Lower leg skin (tissue), 4 donors: ENCODE measurements at places on chromosomes 3 and 15. TPM values are rescaled to one million over a fixed set of nuclear protein-coding genes. Genes with fewer than 3 reads are reported as not detected.

GRCh38 chr15:58484791-58485600 lies 53.2 kb downstream of the LIPC start:
- no peak for DNase-seq

- no peak for DNase-seq
Measured at GRCh38 chr15:36108541-36108940, 470.9 kb upstream of the CDIN1 start.

The SH2D7 gene
- not detected for total RNA-seq

- no peak for DNase-seq
Measured at GRCh38 chr3:13682331-13683013, 133.5 kb downstream of the FBLN2 start.

- DNase-seq, result no peak
Measured at GRCh38 chr3:156620901-156621300, 53.5 kb upstream of the TIPARP start.

- DNase-seq, result no peak
Measured at GRCh38 chr15:59948924-59949613, 55.0 kb upstream of the FOXB1 start.

DNA sequence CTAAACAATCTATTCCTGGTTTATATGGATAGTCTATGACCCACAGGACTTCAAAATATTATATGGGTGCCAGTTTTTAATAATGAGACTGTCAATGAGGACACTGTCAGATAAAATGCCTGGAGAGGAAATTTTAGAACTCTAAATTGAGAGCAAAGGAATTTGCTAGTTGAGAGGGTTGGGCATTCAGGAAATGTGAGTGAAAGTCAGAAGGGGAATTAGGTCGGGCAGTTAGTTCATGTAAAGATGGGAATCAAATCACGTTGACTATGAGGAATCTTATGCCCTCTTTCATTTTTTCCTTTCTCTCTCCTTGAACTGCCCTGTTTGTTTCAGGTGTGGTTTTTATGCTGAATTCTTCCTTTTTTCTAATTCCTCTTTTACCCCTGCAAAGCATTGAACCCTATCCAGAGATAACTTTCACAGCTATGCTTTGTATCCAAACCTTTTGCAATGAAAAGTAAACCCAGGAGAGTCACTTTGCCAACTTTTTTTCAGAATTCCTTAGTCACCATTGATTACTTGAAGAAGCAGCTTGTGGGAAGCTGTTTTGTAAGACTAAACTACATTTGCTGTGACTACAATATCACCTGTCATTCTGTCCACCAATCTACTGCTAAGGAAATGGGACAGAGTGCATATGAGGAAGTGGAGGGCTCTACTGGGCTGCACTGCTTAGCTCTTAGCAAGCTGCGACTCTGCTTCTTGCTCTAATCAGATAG lies 27.8 kb downstream of the CHP1 start:
- DNase-seq, result no peak

The LRRC2 gene
- total RNA-seq, result 3.3 TPM

DNA sequence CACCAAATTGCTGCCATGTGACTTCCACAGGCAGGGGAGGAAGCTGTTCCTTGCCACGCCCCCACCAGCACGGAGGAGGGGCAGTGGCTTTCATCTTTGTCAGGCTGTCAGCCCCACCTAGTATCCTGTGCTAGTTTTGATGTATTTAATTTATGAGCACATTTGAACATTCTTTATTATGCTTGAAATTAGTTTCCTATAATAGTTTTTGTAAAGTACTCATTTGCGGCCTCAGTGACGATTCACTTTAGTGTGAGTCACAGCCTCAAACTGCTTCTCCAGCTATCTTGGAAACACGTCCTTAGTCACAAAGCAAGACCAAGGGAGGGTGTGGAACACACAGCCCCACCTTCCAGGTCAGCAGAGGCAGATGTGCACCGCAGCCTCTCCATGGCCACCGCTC lies 239.9 kb upstream of the ATP10A start:
- no peak for DNase-seq

The ZNF774 gene
- total RNA-seq, result 1.4 TPM

- peak; percentile 93 for DNase-seq
Measured at GRCh38 chr15:33194704-33195670, at the start of gene FMN1. Gene FMN1 (minus strand): TSS chr15:33194714. CDS start chr15:33154914, 39,800 bp downstream.

The KCNMB2 gene
- total RNA-seq, result not detected

The PIERCE2 gene
- 2.5 TPM for total RNA-seq

The RAB5A gene
- 110 TPM for total RNA-seq

The P2RY1 gene
- total RNA-seq, result 14.0 TPM

- peak; percentile 47 for DNase-seq
Measured at GRCh38 chr3:100002599-100003350, 111.5 kb downstream of the FILIP1L start.
